ENCODE measurements at places on chromosomes 5 and 9.

GRCh38 chr5:39426746-39427105 is 1.9 kb upstream of the DAB2 start:
- DNase-seq: no peak

DNA sequence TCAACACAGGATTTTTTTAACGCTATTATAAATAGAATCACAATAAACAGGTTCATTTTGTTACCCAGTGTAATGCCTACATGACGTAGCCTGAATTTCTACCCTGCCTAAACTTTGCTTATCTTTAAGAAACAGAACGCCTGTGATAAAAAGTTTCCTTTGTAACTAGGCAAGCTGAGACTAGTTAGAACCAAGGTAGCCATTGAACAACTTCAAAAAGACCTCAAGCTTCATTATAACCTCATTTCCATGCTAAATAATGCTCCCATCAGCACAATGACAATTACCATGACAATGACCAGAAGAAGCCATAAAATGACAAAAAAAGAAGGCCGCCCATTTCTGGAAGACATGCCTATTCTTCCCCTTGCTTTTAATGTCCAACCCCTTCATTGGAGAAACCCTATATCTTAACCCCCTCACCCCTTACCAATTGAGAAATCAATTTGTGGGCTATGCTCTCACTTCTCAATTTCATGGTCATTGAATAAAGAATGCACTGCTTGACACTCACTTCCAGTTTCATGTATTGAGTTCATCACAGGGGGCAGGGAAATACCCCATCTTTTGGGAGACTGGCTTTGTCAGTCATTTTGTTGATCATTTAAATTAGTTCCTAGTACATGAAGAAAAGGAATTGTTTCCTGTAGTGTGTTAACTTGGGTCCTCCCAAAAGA is 276.8 kb downstream of the MCTP1 start:
- DNase-seq: no peak

GRCh38 chr5:105956456-105957196 is 1714.1 kb downstream of the EFNA5 start:
- DNase-seq: no peak

DNA sequence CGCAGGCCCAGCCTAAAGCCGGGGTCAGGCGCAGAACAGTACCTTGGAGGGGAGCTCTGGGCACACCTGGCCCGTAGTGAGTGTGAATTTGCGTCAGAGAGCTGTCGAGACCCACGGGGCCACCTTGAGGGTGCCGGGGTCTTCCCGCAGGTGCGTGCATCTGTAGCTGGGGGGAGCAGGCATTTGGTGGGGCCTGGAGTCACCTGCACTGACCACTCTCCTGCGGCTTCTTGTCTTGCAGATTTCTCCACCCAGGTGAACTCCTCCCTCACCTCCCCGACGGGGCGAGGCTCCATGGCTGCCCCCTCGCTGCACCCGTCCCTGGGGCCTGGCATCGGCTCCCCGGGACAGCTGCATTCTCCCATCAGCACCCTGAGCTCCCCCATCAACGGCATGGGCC is 75.1 kb downstream of the RXRA start:
- DNase-seq: no peak

DNA sequence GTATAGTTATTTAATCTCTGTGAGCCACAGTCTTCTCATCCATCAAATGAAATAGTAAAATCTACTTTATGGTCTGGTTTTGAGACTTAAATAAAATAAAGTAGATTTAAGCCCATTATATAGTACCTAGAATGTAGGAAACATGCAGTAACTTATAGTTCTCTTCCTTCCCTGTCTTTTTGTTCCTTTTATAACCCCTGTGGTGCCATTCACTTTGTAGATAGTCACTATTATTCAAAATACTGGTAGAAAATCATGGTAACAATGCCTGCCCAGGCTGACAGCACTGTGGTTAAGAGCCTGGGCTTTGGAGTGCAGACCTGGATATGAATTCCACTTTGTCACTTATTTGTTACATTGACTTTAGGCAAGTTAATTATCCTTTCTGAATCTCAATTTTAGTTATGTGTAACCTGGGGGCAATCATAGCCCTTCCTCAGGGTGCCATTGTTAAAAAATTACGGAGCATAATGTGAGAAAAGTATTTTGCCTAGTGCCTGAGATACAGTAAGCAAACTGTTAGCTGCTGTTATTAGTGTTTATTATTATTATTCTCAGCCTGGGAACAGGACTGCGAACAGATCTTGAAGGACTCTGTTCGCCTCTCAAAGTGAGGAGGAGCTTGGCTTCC is 100.4 kb downstream of the RALGPS1 start:
- DNase-seq: no peak

GRCh38 chr9:115264313-115264712 is 146.4 kb upstream of the TNC start:
- DNase-seq: no peak

- no peak for DNase-seq
Observed at GRCh38 chr9:99003308-99003707, 59.6 kb downstream of the COL15A1 start.

GRCh38 chr5:134127376-134127861 is 12.9 kb downstream of the TCF7 start:
- DNase-seq: no peak

DNA sequence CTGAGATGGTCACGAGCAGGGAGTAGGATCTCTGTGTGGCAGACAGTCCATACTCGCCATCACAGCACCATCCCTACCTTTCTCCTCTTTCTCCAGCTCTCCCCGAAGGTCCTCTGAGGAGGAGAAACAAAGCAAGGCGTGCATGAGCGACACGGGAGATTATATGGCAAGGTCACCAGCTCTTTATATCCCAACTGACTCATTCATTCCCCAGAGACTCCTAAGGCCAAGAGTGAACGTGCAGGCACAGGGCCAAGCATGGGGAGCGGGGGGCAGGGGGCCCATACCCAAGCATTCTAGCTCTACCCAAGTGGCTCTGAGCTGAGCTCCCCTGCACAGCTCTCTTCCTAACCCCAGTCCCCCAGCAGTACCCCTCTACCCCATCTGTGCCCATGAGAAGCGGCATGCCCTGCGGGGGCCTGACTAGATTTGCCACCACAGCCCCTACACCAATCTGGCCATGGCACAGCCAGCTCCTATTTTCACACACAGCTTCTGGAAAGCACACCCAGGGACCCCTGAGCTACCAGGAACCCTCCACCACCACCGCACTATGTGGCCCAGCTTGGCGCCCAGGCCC is 6.8 kb downstream of the TRIM7 start:
- DNase-seq: no peak

GRCh38 chr9:114342755-114343440 is 13.2 kb downstream of the ORM2 start:
- no peak for DNase-seq

- DNase-seq: no peak
Observed at GRCh38 chr5:14178091-14178490, 34.9 kb downstream of the TRIO start.

GRCh38 chr9:37919246-37919955 is 15.5 kb upstream of the SLC25A51 start:
- DNase-seq: no peak

GRCh38 chr5:157598350-157598936 is 22.9 kb upstream of the ADAM19 start:
- DNase-seq: no peak

DNA sequence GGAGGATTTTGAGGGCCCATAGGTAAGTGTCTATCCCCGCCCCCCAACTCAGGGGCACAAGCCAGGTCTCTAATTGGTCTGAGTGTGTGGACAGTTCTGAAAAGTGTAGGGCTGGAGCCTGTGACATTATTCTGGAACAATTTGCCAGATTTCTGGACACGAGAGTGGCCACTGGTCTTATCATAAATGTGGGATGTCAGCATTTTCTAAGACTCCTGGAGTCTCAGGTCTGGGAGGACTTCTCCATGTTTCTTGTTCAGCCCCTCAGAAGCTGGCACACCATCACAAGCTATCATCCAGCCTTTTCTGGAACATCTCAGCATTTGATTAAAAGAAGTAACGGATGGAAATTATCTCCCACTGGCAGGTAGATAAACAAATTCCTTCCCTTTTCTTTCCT is 141.4 kb downstream of the SEC61B start:
- no peak for DNase-seq

DNA sequence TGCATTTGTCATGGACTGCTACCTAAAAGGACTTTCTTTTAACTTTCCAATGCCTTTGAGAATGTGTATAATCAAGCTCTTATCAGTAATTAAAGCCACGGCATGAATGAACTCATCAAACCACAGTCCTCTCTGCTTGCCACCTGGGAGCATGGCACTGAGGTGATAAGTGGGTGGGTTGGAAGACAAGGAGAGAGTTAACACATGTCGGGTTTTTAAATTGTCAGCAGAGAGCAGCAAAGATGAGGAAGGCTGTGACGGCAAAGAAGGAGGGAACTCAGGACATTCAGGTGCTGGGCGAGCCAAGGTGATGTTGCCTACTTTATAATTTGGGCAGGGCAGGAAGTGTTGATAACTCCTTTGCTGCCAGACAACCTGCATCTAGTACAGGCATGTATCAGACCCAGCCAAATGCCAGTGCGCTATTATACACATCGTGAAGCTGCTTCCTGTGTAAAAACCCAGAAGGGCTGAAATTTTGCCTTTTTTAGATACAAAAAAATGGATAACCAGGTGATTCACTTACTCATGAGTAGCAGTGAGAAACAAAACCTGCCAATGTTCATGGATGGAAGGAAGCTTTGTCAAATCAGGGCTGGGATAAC is 269.1 kb downstream of the KIF4B start:
- no peak for DNase-seq

DNA sequence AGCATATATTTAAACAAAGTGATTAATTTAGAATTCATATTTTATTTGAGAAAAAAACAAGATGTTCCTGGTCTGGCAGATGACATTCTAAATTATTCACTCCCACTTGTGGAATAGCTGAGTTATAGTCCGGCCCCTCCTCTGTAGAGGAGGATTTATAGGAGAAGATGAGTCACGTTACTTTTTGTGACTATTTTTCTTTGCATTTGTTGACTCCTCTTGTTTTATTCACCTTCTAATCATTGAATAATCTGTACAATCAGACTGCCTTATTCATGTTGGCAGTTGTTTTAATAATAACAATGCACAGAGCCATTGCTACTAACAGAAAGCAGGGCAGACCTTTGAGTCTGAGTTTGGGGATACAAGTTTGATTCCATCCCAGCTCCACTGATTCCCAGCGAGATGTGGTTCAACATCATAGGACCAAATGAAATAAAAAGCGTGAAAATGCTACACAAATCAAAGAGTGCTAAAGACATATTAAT is 23.2 kb downstream of the DOCK8 start:
- no peak for DNase-seq

DNA sequence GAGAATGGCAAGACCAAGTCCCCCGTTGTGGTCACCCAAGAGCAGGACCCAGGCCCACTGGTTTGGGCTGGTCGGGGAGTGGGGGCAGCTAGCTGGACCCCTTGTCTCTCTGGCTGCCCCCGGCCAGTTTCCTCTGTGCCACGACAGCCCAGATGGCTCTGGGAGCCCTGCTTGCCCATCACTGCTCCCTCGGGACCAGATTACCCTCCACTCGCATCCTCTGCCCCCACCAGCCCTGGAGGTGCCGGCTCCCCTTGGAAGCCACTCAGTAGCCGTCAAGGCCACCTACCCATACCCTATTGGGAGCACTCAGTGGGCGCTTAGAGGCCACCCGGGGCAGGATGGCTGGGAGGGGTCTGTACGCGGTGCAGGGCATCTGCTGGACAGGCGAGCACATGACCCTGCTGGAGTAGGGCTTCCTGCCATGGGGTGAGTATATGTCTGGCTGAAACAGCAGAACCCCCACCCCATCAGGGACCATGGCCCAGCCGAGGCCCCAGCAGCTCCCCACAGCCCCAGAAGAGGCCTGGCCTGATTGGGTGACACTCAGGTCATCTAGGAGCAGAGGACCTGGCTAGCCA is 70.0 kb downstream of the ZNF354C start:
- no peak for DNase-seq

DNA sequence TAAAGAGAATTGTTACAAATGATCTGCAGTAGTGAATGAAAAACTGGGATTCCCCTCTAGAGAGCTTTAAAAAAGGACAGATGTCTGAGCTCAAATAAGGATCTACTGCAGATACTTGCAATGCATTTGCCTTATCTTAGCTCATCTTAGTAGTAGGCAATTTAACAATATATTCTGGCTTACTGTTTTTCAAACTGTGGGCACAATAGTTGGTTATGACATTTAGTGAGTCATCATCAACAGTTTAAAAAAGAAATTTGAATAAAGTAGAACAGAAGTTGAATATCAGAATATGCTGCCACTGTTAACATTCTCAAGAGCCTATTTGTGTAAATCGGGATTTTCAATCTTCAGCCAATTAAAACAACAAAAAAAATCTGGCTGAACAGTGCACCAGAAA is 6.7 kb upstream of the CAST start:
- DNase-seq: no peak

Measured in stimulated activated CD8-positive, alpha-beta memory T cell treated with anti-CD3 and anti-CD28 coated beads, Interleukin-15, amount 100 ng/mL, for 48 hours (primary cell).